ENCODE measurements at places on chromosomes 3 and 15.

GRCh38 chr15:50830477-50831354 is 65.2 kb upstream of the SPPL2A start:
- DNase-seq, result no peak

DNA sequence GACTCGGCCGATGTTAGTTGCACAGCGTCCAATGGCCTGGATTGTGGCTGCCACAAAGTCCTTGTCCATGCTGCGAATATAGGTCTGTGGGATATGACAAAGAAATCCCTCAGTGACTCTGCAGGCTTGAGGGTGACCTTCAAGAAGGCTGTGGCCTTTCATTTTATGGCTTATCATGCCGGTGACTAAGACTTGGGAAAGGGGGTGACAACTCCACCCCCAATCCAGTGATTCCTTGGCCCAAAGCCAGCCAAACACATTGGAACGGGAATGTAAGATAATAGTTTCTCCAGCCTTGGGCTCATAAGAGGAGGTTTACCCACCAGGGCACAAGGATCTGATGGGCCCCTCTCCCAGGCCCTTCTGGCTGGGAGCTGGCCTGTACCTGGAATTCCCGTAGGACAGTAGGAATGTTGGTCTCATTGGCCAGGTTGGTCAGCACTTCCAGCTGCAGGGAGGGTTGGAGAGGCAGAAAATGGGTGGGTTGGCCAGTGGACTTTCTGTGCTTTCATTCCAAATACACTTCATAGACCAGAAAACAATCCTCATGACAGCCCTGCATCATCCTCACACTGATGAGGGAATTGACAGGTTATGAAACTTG is 30.7 kb upstream of the CPEB1 start:
- DNase-seq, result no peak

GRCh38 chr3:55445551-55445950 is 41.6 kb downstream of the WNT5A start:
- no peak for DNase-seq

DNA sequence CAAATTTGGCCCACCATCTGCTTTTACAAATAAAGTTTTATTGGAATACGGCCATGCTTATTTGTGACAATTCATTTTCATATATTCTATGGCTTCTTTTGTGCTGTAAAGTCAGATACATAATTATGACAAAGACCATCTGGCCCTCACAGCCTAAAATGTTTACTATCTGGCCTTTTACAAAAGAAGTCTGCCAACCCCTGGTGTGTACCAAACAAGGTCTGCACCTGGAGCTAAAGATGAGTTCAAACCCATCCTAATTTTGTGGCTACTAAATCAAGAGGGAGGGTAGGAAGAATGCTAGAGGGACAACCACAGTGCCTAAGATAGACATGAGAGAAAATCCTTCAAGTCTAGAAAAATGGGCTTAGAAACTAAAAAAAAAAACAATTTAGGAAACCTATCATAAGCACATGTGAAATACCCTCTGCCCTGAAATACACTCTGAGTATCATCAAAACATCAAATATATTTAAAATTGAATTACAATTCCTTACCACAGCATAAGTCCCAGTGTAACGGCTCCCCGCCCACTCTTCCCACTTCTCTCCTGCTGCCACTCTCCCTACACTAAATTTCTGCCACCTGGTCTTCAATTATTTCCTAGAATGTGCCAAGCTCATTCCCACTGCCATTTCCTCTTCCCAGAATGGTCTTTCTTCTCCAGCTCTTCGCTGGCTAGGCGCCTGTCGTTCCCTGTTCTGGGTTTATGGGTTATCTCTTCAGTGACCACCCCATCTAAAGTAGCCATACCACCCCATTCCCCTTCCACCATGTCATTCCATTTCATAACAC is 950.7 kb upstream of the CFAP20DC start:
- DNase-seq, result no peak

DNA sequence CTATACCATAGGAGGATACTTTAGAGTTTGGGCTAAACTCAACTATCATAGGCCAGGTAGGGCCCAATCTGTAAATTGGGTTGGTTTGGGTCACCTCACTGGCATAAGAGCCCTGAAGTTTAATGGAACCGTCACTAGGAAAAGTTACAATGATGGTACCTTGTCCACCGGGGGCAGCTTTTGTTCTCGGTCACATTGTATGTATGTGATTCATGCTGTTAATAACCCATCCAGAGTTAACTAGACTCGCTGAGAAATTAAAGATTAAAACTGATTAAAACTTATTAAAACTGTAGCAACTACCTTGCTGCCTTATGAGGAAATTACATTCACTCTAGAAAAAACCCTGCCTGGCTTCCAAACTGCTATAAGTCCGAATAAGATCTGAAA is 145.0 kb upstream of the TMCO5A start:
- no peak for DNase-seq
